ENCODE measurements at places on chromosomes 2 and 18.

GRCh38 chr18:2409906-2410305 lies 161.4 kb downstream of the METTL4 start:
- no peak for DNase-seq

DNA sequence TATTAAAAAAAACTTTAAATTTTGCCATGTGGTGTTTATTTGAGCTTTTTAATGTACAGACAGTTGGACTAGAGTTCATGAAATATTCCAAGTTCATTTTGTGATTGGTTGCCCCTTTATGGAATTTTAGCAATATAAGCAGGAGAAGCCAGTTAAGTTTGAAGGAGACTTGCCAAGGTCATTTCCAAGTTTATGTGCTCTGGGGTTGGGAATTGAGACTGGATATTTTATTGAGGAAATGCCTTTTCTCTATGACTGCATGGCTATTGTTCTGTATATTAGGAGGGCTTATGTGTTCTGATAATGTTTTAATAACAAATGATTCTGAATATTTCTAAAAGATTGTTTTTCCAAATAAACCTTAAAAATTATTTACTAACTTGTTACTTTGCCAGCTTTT lies 67.0 kb upstream of the TCF4 start:
- no peak for DNase-seq

DNA sequence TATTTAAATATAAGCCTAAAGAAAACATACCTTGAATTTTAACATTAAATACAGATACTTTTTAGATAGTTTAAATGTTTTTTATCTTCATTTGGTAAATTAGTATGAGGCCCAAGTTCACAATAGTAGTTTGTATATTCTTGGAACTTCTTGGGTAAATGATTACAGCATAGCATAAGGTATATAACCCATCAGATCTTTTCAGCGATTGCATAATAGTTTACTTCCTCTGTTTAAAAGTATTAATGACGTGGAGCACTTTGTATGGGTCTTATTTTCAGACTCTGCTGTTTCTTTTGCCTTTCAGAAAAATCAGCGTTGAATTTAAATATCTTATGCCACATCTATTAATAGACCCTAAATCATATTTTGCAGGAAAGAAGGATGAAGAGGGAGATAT lies 60.2 kb downstream of the CHRNA1 start:
- no peak for DNase-seq

- no peak for DNase-seq
Measured at GRCh38 chr2:160621748-160622147, 128.1 kb upstream of the RBMS1 start.

DNA sequence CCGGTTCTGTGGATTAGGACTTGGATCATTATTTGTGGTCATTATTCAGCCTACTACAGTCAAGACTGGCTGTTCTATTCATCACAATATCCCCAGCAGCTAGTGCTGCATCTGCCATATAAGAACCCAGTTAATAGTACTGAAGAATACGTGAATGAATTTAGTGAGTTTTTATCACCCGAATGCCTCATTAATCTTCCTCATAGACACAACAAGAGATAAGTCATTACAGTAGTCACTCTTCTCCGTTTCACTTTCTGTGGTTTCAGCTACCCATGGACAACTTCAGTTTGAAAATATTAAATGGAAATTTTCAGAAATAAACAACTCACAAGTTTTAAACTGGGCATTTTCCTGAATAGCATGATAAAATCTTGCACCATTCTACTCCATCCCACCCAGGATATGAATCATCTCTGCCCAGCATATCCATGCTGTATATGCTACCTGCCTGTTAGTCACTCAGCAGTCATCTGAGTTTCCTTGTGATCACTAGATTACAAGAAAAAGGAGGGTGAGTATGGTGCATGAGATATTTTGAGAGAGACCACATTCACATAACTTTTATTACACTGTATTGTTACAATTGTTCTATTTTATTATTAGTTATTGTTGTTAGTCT lies 363.7 kb upstream of the CHAC2 start:
- no peak for DNase-seq

- DNase-seq, result no peak
Measured at GRCh38 chr2:113977660-113978523, 88.0 kb downstream of the ACTR3 start.

DNA sequence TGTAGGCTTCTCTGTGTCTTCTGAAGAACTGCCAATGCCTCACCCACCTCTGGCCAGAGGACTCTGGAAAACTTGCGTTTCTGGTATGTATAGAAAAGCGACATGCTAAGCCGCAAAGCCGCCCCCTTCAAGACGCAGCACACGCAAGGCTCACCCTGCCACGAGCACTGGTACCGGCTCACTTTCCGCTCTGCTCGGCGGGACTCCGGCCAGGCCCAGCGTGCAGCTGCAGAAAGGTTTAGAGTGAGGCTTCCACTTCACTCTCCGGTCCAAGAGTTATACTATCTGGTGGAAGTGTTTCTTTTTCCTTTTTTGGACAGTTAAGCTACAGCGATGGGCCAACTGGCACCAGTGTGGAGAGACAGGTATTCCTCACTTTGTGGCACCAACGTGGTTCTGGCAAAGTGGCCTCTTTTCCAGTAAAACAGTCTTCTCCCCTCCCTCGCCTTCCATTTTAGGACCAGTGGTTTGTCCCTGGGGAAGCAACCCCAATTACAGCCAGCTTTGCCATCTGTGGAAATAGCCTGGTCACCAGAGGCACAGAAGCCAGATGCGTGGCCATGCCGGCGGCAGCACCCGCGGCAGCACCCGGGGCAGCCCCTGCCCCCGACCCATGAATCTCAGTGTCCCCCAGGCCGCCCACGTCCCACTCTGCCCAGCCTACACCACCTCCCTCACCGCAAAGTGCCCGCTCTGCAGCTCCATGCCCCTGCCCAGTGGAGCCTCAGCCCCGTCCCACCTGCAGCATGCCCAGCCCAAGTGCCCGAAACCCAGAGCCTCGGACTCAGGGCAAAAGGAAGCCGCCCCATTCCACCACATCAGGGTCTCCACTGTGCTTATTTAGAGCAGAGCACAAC lies 91.6 kb upstream of the CTDP1 start:
- DNase-seq, result no peak

DNA sequence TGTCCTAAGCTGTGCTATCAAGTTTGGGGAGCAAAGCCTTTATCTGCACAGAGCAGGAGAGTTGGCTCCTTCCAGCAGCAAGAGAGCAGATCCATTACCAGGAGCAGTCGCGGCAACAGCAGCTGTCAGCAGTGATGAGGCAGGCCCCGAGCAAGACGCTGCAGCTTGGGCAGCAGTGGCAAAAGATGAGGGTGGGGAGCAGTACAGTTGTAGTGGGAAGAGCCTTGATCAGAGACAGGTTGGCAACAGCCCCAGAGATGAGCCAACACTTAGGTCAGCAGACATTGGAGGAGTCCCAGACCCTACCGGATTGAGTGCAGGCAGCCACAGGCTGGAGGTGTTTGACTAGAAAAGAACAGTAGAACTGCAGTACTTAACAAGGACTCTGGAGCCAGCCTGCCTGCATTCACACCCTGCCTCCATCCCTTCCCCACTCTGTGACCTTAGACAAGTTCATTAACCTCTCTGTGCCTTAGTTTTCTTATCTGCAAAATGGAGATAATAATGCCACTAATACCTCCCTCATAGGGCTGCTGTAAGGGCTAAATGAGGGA lies 117.1 kb upstream of the SERTAD2 start:
- DNase-seq, result no peak

GRCh38 chr18:55326134-55326533 lies 261.9 kb downstream of the TCF4 start:
- no peak for DNase-seq

GRCh38 chr2:108217211-108217610 lies 22.6 kb upstream of the SULT1C3 start:
- no peak for DNase-seq

DNA sequence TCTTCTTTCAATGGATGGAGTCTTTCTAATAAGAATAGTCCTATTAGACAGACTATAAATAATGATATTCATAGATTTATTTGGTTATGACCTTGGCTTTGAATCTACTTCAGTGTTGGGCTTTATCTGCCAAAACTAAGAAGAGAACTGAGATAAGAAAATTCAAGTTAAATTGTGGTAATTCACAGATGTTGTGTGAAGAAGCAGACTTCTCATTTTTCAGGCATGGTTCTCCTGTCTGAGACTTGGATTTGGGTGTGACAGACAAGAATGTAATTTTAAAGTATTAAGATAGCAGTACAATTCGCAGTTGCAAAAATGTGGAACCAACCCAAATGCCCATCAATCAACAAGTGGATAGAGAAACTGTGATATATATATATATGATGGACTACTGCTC lies 124.7 kb downstream of the QPCT start:
- DNase-seq, result no peak

DNA sequence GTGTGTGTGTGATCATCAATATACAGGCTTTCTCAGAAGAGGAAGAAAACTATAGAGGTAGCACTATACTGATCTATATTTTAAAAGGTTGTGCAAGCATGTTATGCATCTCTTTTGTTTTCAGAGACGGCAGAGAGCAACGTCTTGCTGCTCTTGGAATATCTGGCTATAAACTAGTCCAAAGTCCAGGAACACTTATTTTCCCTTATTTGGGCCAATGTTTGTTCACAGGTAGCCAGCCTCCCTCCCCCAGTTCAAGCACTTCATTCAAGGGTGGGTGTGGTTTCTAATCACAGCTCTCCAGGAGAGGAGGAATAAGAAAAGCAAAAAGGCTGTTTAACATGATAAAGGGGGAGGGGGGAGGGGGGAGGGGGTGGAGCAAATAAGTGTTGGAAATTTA lies 4.2 kb downstream of the FZD5 start:
- no peak for DNase-seq

DNA sequence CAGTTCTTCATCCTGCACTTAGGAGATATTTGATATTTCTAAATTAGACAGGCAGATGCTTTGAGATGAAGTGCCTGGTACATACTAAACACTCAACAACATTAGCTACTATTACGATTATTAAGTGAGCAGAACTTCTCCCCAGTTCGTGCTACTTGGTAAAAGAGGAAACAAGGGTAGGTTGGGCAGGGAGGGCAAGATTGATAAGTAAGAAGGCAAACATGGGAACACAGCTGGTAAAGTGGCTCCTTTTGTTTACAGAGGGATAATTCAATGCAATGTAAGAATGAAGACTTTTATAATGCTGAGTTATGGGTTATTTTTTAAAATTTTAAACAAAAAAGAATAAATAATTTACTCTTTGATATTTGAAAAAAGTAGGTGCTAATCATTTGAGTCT lies 15.9 kb upstream of the WIPF1 start:
- DNase-seq, result no peak

- no peak for DNase-seq
Measured at GRCh38 chr2:204775766-204776165, 230.5 kb downstream of the PARD3B start.

GRCh38 chr2:238701341-238702206 lies 146.3 kb upstream of the TWIST2 start:
- no peak for DNase-seq

DNA sequence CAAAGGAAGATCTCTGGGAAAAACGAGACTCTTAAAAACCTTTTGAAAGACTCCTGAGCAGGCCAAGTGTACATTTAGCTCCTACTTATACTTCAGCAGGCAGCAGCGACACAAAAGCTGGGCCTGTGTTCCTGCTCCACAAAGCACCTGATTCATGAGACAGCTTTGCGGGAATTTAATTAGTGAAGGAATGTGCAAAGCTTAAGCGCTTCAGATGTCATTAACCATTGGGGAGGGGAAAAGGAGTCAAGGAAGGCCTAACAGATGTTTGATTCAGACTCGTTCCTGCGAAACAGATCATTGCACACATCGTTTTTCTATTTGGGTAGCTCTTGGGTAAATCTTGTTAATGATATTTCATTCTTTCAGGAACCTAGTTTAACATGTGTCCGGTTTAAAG lies 125.9 kb downstream of the MAIP1 start:
- no peak for DNase-seq

DNA sequence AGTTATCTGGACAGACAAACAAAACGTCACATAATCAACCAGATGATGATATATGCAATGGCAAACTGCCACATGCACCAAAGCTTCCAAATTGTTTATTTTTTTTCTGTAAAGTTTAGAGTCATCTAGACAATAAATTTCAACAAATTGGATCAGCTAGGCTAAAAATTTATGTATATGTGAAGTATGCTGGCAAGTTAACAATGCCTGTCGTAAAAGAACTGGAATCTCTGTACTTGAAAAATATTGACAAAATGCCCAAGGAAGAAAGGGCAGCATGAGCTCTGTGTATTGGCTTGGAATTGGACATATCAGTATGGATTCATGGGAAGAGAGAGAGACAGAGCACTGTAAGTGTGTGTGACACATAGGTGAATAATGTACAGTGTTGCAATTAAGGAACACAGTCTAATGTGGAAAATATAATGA lies 309.8 kb downstream of the ERBB4 start:
- DNase-seq, result no peak

Data from stimulated activated CD4-positive, alpha-beta T cell treated with anti-CD3 and anti-CD28 coated beads, Interleukin-1b, Interleukin-23, amount 100 ng/mL, for 4 hours (primary cell).